Ecto neural progenitor cell (in vitro differentiated cells): ENCODE measurements at places on chromosomes 6 and 20.

DNA sequence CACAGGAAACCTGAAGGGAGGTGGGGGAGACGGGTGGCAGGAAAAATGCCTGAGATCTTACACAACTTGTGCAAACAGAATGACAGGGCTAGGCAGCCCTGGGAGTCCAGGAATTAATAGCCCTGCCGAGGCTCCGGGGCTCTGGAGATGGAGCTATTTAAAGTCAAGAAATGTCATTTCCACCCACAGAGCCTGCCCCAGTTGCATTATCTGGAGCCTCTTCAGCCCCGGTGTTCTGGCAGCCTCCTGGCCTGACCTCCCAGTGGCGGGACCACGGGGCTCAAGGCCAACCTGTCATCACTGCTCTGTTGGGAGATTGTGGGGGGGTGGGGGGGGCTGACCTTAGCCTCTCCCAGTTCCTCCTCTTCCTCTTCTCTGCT lies 28.5 kb upstream of the SCUBE3 start:
- DNase-seq: no peak

DNA sequence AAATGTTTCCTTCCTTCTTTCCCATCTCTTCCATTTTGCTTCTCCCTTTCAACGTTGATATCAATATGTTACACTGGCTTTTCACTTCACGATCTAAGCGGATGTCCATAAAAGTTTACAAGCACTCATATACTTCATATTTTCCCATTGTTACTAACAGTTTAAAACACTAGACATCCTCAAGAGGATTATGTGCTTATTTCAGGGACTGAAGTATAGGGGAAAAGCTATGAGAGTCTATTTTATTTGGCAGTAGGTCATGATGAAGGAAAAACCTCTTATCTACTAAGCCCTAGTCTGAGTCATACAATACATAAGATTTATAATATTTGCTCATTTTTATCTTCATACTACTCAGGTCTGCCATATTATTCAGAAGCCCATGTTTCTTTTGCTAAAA lies 20.6 kb upstream of the EPB41L2 start:
- no peak for DNase-seq

DNA sequence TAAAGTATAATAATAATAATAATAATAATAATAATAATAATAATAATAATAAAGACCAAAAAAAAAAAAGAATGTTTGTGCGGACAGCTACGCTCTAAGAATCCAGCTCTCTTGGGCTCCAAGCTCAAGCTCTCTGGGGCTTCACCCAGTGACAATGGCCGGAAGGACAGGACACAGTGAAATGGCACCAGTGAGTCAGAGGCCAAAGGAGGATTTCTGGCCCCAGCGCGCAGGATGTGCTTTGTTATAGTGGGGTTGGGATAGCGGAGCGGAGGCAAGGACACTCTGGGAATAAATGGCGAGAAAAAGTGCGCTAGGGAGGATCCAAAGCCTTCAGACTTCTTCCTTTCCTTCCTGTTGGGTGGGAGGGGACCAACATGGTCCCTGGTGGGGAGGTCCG lies 38.2 kb downstream of the HLA-A start:
- DNase-seq: no peak

GRCh38 chr6:4781426-4781825 lies 5.2 kb downstream of the CDYL start:
- no peak for DNase-seq

DNA sequence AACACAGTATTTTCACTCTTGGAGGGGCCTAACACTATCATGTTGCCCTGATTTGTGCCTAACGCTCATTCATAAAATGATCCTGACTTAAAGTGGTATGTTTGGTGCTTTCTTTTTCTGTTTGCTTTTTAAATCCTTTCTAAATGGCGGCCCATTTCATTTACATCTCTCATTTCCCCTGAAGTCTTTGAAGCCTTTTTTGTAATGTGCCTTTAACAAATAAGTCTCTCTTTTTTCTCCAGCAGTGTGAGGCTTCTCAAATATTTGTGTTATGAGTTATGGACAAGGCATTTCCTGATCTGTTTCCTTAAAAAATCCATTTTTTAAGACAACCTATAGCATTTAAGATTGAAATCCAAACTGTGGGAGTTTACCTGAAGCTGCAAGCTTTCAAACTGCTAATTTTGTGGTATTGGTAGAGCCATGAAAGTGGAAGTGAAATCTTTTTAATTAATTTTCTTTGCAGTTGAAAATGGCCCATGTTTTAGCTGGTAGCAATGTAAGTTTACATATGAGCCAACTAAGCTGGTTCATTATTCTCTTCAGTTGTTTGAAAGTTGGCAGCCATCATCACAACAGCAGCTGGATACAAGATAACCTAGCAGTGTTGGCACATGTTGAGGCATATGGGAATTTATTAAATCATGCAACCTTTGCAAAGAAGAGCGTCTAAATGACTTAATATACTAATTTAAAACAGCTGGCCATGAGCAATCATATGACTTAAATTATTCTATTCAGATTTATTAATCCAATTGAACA lies 469.7 kb downstream of the CDKAL1 start:
- DNase-seq: no peak
